Endothelial cell of umbilical vein (primary cell): ENCODE measurements at places on chromosomes 3 and 15. TPM values are rescaled to one million over a fixed set of nuclear protein-coding genes. Genes with fewer than 3 reads are reported as not detected.

- no peak overlapping the region for H3K4me3 ChIP-seq
- no peaks in the 10 kb centered on the region for H3K27me3 ChIP-seq
- H3K27ac ChIP-seq, result no peak overlapping the region
Observed at GRCh38 chr3:152040319-152040718, 166.9 kb downstream of the SUCNR1 start.

GRCh38 chr3:196288141-196288460, 575 bp upstream of the PCYT1A start:
- H3K4me3 ChIP-seq, result peak overlapping the region; percentile 96
- no peaks in the 10 kb centered on the region for H3K36me3 ChIP-seq
- H3K27me3 ChIP-seq, result no peaks in the 10 kb centered on the region
- DNase-seq, result no peak
- peak overlapping the region; percentile 43 for H3K27ac ChIP-seq

GRCh38 chr15:70094690-70095311, 2.9 kb downstream of the TLE3 start:
- H3K4me3 ChIP-seq, result peak overlapping the region; percentile 98
- peak; percentile 25 for DNase-seq
- no peaks in the 10 kb centered on the region for H3K27me3 ChIP-seq
- peaks cover 6% of the 10 kb centered on the region for H3K36me3 ChIP-seq
- no peak overlapping the region for H3K27ac ChIP-seq

DNA sequence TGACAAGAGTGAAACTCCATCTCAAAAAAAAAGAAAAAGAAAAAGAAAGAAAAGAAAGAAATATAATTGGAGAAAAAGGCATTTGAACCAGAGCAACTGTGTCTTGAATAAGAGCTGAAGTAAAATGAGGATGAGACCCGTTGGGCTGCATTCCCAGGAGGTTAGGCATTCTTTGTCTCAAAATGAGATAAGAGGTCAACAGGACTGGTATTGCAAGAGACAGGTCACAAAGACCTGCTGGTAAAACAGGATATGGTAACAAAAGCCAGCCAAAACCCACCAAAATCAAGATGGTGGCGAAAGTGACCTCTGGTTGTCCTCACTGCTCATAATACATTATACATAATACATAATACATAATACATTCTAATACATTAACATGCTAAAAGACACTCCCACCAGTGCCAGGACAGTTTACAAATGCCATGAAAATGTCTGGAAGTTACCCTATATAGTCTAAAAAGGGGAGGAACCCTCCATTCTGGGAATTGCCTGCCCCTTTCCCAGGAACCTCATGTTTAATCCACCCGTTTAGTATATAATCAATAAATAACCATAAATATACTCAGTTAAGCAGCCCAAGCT, 8.6 kb upstream of the TIPIN start:
- no peak overlapping the region for H3K4me3 ChIP-seq
- H3K27ac ChIP-seq, result no peak overlapping the region
- no peaks in the 10 kb centered on the region for H3K36me3 ChIP-seq
- DNase-seq, result no peak
- peaks cover 11% of the 10 kb centered on the region for H3K4me1 ChIP-seq
- H3K27me3 ChIP-seq, result no peaks in the 10 kb centered on the region

DNA sequence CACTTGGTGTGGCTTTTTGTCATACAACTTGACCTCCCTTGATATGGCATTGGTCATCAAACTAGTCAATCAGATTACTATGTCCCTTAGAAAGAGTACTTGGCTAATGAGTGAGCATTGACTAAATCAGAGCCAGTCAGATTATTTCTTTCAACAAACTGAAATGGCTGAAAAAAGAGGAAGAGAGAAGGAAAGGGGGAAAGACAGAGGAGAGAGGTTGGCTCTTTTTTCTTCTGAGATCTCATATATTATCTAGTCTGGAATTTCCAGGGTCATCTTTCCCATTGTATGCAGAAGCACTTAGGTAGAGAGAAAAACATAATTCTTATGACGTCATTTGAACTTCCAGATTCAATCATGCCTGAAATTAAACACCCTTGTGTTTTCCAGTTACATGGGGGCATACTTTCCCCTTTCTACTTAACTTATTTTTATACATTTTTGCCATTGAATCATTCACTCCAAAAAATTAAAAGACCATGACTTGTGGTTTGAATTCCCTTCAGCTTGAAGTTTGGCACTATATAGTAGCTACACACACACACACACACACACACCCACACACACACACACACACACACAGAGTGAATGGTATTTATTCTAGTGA, 387.8 kb downstream of the LSAMP start:
- no peak overlapping the region for H3K4me3 ChIP-seq
- no peak for DNase-seq
- H3K27me3 ChIP-seq, result no peaks in the 10 kb centered on the region
- no peaks in the 10 kb centered on the region for H3K36me3 ChIP-seq
- no peak overlapping the region for H3K27ac ChIP-seq

The GHSR gene
- not detected in 2 replicates for total RNA-seq

DNA sequence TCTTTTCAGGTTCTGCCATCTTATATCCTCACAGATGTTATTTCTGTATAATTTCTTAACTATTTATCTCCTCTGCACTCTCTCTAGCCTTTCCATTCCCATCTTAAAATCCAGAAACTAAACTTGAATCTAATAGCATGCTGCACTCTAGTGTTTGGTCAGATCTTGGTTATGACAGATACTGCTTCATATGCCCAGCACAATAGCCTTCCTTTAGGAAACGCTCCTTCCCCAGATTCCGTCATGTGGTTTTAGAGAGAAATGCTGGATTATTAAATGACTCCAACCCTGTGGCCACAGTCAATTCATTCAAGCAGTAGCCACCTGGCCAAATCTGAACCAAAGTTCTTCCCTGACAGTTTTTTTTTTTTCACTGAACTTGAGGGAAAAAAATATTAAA, 19.4 kb downstream of the RASGRP1 start:
- no peak overlapping the region for H3K4me3 ChIP-seq
- peaks cover 12% of the 10 kb centered on the region for H3K27me3 ChIP-seq
- H3K27ac ChIP-seq, result no peak overlapping the region
- H3K36me3 ChIP-seq, result no peaks in the 10 kb centered on the region
- no peak for DNase-seq

GRCh38 chr15:45150481-45150880, 20.7 kb downstream of the DUOX1 start:
- H3K4me1 ChIP-seq, result no peaks in the 10 kb centered on the region
- no peak for DNase-seq
- H3K36me3 ChIP-seq, result no peaks in the 10 kb centered on the region

DNA sequence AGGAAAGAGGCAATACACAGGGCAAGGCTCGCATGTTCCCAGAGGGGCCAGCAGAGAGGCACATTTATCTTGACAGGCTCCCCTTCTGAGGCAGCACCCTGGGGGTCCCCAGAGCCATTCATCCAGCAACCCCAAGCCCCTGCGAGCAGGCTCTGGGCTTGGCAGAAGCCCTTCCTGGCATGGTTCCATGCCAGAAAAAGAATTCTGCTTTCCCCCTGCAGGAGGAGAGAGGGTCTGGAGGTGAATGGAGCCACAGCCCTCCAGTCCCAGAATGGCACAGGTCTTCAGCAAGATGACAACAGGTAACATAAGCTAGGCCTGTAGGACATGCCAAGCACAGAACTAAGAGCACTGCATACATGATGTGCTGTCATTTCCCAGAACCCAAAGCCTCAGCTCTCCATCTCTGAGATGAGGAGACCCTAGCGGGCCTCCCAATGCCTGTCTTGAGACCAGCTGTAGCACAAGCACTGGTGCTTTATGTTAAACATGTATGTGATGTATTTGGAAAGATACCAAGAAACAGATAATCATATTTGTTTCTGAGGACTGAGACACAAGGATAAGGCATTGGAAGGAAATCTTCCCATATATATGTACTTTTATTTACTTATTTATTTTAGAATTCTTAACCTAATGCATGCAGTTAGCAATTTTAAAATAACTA, 121.6 kb downstream of the ALDH1A2 start:
- no peak overlapping the region for H3K27ac ChIP-seq
- peaks cover 6% of the 10 kb centered on the region for H3K4me1 ChIP-seq
- no peak for DNase-seq
- no peaks in the 10 kb centered on the region for H3K36me3 ChIP-seq
- H3K4me3 ChIP-seq, result no peak overlapping the region

DNA sequence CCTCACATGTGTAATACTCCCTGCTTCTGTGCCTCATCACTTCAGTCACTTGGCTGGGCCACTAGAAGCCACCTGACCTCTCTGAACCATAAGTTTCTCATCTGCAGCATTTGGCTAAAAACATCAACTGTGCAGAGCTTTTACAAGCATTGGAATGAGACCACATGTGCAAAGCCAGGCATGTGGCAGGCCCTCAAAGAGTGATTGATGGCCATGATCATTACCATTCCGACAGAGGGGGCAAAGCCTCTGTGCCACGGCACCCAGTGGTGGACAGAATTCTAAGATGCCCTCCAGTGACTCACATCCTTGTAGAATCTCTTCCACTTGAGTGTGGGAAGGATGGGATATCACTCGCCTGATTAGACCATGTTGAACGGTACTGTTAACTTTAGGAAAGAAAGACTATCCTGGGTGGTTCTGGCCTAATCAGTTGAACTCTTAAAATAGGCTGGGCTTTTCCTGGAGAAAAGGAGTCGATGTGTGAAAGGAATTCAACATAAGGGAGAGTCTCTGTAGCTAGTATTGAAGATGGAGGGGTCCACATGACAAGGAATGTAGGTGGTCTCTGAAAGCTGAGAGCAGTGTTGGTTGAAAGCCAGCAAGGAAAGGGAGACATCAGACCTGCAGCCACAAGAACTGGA, 13.5 kb downstream of the CDCP1 start:
- H3K27ac ChIP-seq, result no peak overlapping the region
- H3K36me3 ChIP-seq, result no peaks in the 10 kb centered on the region
- no peaks in the 10 kb centered on the region for H3K4me1 ChIP-seq
- no peaks in the 10 kb centered on the region for H3K27me3 ChIP-seq

- H3K36me3 ChIP-seq, result no peaks in the 10 kb centered on the region
- peak overlapping the region; percentile 32 for H3K4me3 ChIP-seq
- no peaks in the 10 kb centered on the region for H3K27me3 ChIP-seq
- peaks cover 23% of the 10 kb centered on the region for H3K4me1 ChIP-seq
Observed at GRCh38 chr3:46558184-46559043, 7.7 kb downstream of the LRRC2 start.

The C3orf20 gene
- not detected in 2 replicates for total RNA-seq

- no peak overlapping the region for H3K27ac ChIP-seq
- H3K36me3 ChIP-seq, result peaks cover 36% of the 10 kb centered on the region
- H3K27me3 ChIP-seq, result no peaks in the 10 kb centered on the region
- H3K4me1 ChIP-seq, result no peaks in the 10 kb centered on the region
- DNase-seq, result no peak
- H3K4me3 ChIP-seq, result no peak overlapping the region
Observed at GRCh38 chr15:60344987-60345386, 52.8 kb downstream of the ANXA2 start.

GRCh38 chr3:140006331-140006730, 71.3 kb downstream of the CLSTN2 start:
- no peak overlapping the region for H3K27ac ChIP-seq
- no peak for DNase-seq
- H3K4me1 ChIP-seq, result no peaks in the 10 kb centered on the region
- H3K27me3 ChIP-seq, result no peaks in the 10 kb centered on the region
- H3K36me3 ChIP-seq, result no peaks in the 10 kb centered on the region

- no peaks in the 10 kb centered on the region for H3K4me1 ChIP-seq
- no peak overlapping the region for H3K4me3 ChIP-seq
- no peak overlapping the region for H3K27ac ChIP-seq
- H3K36me3 ChIP-seq, result no peaks in the 10 kb centered on the region
- H3K27me3 ChIP-seq, result no peaks in the 10 kb centered on the region
- no peak for DNase-seq
Observed at GRCh38 chr3:30260762-30261161, 345.6 kb upstream of the TGFBR2 start.

GRCh38 chr15:90036343-90036742, 35.2 kb downstream of the ZNF710 start:
- H3K36me3 ChIP-seq, result no peaks in the 10 kb centered on the region
- H3K4me3 ChIP-seq, result no peak overlapping the region
- peak overlapping the region; percentile 72 for H3K27ac ChIP-seq
- H3K4me1 ChIP-seq, result peaks cover 51% of the 10 kb centered on the region

DNA sequence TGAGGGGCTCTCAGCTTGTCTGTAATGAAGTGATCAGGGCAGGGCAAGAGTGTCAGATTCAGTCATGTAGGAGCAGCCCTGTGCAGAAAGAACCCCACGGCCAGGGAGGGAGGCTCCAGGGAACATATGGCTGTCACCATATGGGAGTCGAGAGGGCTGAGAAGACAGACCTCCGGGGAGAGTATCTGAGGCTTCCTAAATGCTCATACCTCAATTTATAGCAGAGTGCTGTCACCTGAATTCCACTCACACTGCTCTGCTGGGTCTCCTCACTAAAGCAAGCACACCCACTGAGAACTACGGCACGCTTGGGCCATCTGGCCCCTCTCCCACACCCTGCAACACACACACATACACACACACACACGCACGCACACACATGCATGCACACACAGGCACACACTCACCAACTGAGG, 92.3 kb upstream of the TJP1 start:
- no peak overlapping the region for H3K4me3 ChIP-seq
- H3K27me3 ChIP-seq, result peaks cover 2% of the 10 kb centered on the region
- no peaks in the 10 kb centered on the region for H3K36me3 ChIP-seq

- no peak overlapping the region for H3K4me3 ChIP-seq
- H3K36me3 ChIP-seq, result no peaks in the 10 kb centered on the region
- peak; percentile 79 for DNase-seq
- H3K27ac ChIP-seq, result peak overlapping the region; percentile 44
- H3K27me3 ChIP-seq, result no peaks in the 10 kb centered on the region
Observed at GRCh38 chr3:127747751-127748521, 74.4 kb downstream of the MGLL start.

- H3K27ac ChIP-seq, result no peak overlapping the region
- no peaks in the 10 kb centered on the region for H3K27me3 ChIP-seq
- peaks cover 8% of the 10 kb centered on the region for H3K4me1 ChIP-seq
- DNase-seq, result no peak
- H3K4me3 ChIP-seq, result no peak overlapping the region
- no peaks in the 10 kb centered on the region for H3K36me3 ChIP-seq
Observed at GRCh38 chr15:62782896-62783295, 259.7 kb upstream of the TPM1 start.

- DNase-seq, result peak; percentile 68
- peaks cover 56% of the 10 kb centered on the region for H3K4me1 ChIP-seq
- H3K4me3 ChIP-seq, result peak overlapping the region; percentile 88
Observed at GRCh38 chr15:70096215-70097062, 1.3 kb downstream of the TLE3 start.

DNA sequence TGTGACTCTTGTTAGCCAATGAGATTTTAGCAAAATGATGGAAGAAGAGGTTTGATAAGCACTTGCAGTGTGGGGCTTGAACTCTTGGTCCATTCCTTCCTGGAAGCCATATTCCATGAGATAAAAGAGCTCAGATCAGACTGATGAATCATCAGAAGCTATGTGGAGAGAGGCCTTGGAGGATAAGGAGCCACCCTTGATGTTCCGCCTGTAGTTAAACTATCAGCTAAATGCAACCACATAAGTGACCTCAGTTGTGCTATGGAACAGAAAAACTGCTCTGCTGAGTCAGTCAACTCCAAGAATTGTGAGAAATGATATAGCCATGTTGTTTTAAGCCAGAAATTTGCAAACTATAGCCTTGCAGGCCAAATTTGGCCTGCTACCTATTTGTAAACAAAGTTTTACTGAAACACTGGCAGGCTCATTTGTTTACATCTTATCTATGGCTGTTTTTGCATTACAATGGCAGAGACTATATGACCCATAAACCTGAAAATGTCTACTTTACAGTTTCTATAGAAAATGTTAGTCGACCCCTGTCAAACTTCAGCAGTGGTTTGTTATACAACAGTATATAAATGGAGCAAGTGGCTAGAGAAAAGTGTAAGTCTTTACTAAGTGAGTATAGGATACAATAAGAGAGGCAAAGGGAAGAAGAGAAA, 27.6 kb upstream of the GAP43 start:
- no peak for DNase-seq
- no peaks in the 10 kb centered on the region for H3K27me3 ChIP-seq
- H3K4me3 ChIP-seq, result no peak overlapping the region
- H3K27ac ChIP-seq, result no peak overlapping the region
